ENCODE measurements at places on chromosomes 7 and 10. TPM values are rescaled to one million over a fixed set of nuclear protein-coding genes. Genes with fewer than 3 reads are reported as not detected.

Gene ZNF365
- 21.0 TPM for polyA plus RNA-seq

Gene ITGB8
- 3.3 TPM for polyA plus RNA-seq

Gene ACSM6
- polyA plus RNA-seq = not detected

Gene UTF1
- not detected for polyA plus RNA-seq

Gene PNLIPRP3
- polyA plus RNA-seq = not detected

Gene MBL2
- not detected for polyA plus RNA-seq

Gene SAMD9L
- 4.4 TPM for polyA plus RNA-seq

Gene RNF32
- polyA plus RNA-seq = 1.6 TPM

Gene INA
- 395 TPM for polyA plus RNA-seq

Gene PDZD7
- 5.0 TPM for polyA plus RNA-seq

Gene FXYD4
- polyA plus RNA-seq = not detected

Gene AOC1
- polyA plus RNA-seq = not detected

Gene GPR141
- not detected for polyA plus RNA-seq

Gene MALRD1
- 4.6 TPM for polyA plus RNA-seq

Gene SP8
- not detected for polyA plus RNA-seq

Gene EFCAB10
- polyA plus RNA-seq = 1.3 TPM

Gene CCNY
- 15.1 TPM for polyA plus RNA-seq

Gene C7orf33
- not detected for polyA plus RNA-seq

Gene TEX47
- polyA plus RNA-seq = not detected

Gene CH25H
- not detected for polyA plus RNA-seq

Gene RASSF4
- 33.0 TPM for polyA plus RNA-seq

Gene SEMA3C
- 1.4 TPM for polyA plus RNA-seq

Gene ZCCHC24
- polyA plus RNA-seq = 2.1 TPM

Gene SPOCK2
- polyA plus RNA-seq = 71.1 TPM

Gene TMEM178B
- polyA plus RNA-seq = 7.2 TPM

Gene HTR5A
- 79.7 TPM for polyA plus RNA-seq

Gene TRIM50
- polyA plus RNA-seq = not detected

Gene CALU
- polyA plus RNA-seq = 57.9 TPM

Gene CAV2
- 0.14 TPM for polyA plus RNA-seq
